ENCODE measurements at places on chromosomes 4 and X. TPM values are rescaled to one million over a fixed set of nuclear protein-coding genes. Genes with fewer than 3 reads are reported as not detected.
A peak's percentile ranks its signal among the peaks of the same experiment; 100 is the strongest.

GRCh38 chr4:52102587-52102986 is 51.5 kb downstream of the SPATA18 start:
- no peak for DNase-seq

GRCh38 chr4:61638591-61638990 is 438.5 kb downstream of the ADGRL3 start:
- DNase-seq = no peak

GRCh38 chrX:114372937-114373336 is 210.9 kb upstream of the HTR2C start:
- no peak for DNase-seq

- no peak for DNase-seq
Observed at GRCh38 chr4:185535612-185536410, 504 bp upstream of the PDLIM3 start.

DNA sequence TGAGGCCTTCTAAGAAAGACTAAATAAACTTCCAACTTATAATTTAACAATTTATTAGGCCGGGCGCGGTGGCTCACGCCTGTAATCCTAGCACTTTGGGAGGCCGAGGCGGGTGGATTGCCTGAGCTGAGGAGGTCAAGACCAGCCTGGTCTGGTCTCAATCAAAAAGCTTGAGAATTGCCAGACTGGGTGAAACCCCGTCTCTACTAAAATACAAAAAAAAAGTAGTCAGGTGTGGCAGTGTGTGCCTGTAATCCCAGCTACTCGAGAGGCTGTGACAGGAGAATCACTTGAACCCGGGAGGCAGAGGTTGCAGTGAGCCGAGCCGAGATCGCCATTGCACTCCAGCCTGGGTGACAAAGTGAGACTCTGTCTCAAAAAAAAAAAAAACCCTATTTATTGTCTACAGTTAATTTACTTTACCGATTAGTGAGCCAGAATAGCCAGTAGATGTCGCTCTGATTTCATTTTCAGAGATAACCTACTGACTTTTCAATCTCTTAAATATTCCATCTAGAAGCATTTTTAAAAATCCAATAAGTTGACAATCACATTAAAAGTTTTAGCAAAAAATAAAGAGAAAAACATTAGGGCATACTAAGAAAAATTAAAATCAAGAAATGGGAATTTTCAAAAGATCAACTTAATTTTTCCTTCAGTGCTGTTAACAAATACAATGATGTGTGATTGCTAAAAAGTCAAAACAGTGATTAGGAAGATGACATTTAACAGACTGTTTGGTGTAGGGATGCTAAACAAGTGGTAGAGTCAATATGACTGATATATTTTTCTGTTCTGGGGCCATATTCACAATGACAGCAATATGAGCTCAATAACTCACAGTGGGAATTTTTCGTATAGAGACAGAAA is 4.3 kb upstream of the SHROOM3 start:
- peak; percentile 15 for DNase-seq

GRCh38 chr4:76984127-76984526 is 34.6 kb downstream of the SEPTIN11 start:
- no peak for DNase-seq

- DNase-seq = no peak
Observed at GRCh38 chr4:190121759-190122158, 51.8 kb upstream of the DUX4 start.

DNA sequence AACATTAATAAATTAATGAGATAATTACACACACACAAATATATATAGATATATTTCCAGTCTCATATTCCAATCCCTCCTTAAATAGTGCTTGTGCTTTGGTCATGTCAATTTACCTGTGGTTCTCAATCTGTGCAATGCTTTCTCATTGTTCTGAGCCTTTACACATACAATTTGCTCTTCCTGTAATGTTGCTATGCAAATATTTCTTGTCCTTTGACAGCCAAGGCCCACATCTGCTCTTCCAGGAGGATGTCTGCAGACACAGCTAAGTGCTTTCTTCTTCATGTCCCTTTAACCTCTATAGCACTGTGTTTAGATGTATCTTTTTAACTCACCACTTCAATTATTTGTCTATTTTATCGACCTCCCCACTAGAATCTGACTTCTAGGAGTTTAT is 67.3 kb upstream of the RAPGEF2 start:
- DNase-seq = no peak

- DNase-seq = peak; percentile 40
Observed at GRCh38 chr4:81472281-81473182, 825 bp upstream of the RASGEF1B start.

DNA sequence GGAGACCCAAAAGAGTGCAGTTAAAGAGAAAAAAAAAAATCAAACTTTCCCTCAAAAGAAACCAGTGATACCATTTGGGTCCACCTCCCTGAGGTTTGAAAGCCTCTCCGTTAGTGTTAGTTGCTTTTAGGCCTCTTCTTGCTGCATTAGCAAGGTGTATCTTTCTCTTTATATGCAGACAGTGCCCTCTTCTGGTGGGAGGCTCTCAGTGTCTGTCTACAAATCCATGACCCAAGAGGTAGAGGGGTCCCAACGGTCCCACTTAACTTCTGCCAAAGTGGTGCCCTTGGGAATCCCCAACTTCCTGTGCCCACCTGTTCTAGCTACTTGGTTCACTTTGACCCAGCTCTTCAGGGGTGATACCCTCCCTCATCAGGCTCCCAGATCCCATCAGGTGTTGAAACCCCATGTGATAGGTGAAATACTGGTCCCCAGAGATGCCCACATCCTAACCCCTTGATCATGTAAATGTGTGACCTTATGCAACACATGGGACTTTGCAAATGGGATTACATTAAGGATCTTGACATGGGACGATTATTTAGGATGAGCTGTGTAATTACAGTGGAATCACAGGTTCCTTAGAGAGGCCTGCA is 63.7 kb upstream of the CD99 start:
- DNase-seq = peak; percentile 35

- DNase-seq = no peak
Observed at GRCh38 chr4:168537571-168537970, 40.7 kb downstream of the PALLD start.

- no peak for DNase-seq
Observed at GRCh38 chrX:26574234-26574633, 358.3 kb downstream of the MAGEB5 start.

DNA sequence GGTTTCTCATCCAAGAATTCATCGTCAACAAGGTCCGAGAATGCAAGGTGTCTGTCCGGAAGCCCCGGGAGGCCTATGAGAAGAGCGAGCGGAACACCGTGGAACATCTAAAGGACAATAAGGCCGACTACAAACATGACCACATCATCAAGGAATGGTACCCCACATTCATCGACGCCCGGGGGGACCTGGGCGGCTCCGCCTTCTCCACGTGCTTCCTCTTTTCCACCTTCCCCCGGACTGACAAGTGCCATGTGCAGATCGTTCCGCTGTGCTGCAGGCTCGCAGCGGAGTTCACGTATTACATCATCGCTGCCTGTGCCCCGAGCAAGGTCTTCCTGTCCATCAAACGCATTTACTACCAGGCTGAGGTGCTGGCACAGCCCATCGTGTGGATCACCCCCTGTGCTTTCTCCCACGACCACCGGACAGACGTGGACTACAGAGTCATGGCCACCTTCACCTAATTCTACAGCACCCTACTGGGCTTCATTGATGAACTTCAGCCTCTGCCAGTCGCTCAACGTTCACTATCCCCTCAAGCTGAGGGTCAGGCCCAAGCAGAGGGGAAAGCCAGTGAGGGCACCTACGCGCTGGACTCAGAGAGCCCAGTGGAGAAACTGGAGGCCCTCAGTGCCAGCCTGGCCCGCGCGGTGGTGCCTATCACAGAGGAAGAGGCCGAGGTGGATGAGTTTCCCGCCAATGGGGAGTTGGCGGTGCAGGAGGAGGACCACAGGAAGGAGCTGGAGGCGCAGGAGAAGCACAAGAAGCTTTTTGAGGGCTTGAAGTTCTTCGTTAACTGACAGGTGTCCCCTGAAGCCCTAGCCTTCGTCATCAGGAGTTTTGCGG is 125.9 kb upstream of the PABPC4L start:
- no peak for DNase-seq

DNA sequence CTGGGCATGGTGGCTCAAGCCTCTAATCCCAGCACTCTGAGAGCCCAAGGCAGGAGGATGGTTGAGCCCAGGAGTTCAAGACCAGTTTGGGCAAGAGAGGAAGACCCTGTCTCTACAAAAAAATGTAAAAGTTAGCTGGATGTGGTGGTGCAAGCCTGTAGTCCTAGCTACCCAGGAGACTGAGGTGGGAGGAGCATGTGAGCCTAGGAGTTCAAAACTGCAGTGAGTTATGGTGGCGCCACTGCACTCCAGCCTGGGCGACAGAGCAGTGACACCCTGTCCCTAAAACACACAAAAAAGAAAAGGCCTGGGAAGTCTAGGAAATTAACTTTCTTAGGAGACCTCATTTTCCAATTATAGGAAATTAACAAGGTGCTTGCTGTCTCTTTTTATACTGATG is 76.8 kb downstream of the JAKMIP1 start:
- DNase-seq = no peak

DNA sequence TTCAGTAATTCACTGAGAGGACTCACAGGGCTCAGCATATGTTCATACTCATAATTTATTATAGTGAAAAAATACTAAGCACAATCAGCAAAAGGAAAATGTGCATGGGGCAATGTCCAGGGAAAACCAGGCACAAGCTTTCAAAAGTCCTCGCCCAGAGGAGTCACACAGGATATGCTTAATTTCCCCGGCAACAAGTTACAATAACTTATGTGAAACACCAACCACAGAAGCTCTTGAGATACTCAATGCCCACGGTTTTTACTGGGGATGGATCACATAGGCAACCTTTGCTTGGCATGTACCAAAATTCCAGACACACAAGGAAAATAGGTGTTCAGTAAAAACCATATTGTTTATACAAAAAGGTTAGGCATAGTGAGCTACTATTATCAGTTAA is 38.5 kb upstream of the STPG2 start:
- DNase-seq = no peak

DNA sequence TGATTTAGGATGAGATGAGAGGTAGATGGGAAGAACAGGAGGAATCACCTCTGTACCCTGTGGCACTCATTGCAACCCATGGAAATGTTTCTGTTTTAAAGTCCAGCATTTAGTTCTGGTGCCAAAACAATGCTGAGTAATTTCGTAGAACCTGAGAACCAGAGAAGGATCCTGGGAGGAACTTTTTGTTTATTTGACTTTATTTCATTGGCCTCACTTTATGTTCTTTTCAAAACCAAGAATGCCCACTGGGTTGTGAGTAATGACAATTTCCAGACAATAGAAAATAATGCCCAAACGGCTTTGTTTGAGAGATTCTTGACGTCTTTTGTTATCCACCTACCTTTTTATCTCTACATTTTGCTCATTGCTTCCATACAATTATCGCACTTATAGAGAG is 111.3 kb downstream of the SHROOM3 start:
- no peak for DNase-seq

GRCh38 chr4:120692964-120693363 is 229.6 kb downstream of the PRDM5 start:
- DNase-seq = peak; percentile 43

DNA sequence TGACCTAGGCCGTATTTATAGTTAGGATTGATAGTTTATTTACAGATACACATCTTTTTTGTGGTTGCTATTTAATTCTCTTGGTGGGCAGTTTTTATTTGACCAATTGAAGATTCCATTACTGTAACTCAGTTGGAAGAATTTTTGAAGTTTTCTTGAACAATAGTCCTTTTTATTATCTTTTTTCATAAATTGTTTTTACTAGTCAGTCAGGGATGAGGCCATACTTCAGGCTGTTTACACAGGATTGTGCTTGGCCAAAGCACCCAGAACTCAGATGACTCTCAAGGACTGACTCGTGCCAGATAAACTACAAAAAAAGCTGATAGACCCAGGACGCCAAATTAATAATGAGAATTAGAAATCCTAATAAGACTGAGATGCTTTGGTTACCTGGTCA is 7.0 kb downstream of the HERC3 start:
- DNase-seq = no peak

DNA sequence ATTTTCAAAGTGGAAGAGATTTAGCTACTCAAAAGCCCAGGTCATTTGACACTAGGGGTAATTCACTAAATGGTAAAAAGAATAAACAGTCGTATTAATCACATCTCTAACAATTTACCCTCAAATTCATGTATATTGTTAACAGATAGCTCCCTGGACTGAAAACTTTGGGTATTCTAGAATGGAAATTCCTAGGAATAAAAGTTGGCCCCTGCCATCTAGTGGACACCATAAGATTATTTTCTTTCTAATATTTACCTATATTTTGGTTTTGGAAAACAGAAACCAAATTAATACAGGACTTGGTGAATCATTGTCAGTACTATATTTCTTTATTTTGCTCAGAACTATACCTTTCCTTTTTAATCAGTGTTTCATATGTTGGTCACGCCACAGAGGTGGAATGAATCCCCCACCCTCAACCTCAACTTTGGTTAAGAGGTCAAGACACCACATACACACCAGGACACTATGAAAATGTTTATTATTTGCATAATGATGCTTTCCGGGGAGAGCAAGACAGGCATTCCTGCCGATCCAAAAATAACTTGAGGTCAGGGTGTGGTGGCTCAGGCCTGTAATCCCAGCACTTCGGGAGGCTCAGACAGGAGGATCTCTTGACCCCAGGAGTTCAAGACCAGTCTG is 96.2 kb upstream of the APOOL start:
- no peak for DNase-seq

GRCh38 chr4:76674983-76675382 is 223.0 kb downstream of the SOWAHB start:
- no peak for DNase-seq

DNA sequence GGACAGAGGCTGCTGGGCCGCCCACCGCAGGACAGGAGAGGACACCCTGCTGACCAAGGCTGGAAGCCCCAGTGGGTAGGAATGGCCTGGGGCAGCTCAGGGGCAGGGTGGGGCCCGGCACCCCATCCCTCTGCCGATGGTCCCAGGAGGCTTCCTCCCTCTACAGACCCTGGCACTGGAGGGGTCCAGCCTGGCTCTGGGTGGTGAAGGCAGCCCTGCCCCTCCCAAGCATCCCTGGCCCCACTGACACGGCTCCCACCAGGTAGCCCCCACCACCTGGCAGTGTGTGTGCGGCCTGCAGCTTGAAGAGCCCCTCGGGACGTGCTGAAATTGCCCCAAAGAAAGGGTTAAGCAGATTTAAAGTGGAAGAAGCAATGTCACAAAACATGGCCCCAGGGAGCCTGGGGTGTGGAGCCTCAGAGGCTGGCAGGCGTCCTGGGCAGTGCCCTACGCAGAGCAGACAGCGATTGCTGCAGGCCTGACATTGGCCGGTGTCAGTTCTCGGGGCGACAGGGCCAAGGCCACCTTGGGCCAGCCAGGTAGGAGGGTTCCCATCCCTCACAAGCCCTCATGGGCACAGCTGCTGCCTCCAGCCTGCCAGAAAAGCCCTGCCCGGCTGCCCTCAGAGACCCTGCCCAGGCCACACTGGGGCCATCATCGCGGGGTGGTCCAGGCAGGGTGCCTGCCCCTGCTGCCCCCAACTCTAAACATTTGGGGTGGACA is 80.5 kb downstream of the FAM53A start:
- DNase-seq = no peak

GRCh38 chr4:13888112-13888511 is 260.6 kb upstream of the BOD1L1 start:
- no peak for DNase-seq

Gene SSX2
- not detected for total RNA-seq

Gene IL3RA
- total RNA-seq = not detected

Gene RTL5
- total RNA-seq = 0.07 TPM

Gene TBC1D8B
- total RNA-seq = 15.3 TPM

Gene SYNPO2
- total RNA-seq = 0.17 TPM
